Liver (tissue), 10 donors: ENCODE measurements at places on chromosomes 2 and 18.

DNA sequence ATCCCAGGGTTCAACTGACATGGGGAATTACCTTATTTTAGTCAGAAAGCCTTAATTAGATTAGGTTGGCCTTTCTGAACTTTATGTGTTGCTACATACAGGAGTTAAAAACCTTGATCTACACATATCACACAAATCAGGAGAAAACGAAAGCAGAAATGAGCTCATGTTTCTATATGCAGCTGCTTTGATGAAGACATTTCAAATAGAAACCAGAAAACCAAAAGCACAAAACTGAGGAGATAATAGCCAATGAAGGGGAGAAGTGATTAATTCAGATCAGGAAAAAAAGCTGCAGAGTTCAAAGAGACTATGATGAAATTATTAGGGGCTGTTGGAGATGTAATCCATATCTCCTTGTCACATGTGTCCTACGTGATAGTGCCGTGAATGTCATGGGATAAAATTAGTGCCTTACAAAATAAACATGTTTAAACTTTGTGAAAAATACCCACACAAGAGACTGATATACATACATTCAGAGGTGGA lies 255.0 kb downstream of the CAMKMT start:
- no peak for DNase-seq

GRCh38 chr2:100038011-100038410 lies 104.4 kb downstream of the AFF3 start:
- no peak for DNase-seq

GRCh38 chr18:59387687-59388565 lies 28.9 kb upstream of the LMAN1 start:
- no peak for DNase-seq

DNA sequence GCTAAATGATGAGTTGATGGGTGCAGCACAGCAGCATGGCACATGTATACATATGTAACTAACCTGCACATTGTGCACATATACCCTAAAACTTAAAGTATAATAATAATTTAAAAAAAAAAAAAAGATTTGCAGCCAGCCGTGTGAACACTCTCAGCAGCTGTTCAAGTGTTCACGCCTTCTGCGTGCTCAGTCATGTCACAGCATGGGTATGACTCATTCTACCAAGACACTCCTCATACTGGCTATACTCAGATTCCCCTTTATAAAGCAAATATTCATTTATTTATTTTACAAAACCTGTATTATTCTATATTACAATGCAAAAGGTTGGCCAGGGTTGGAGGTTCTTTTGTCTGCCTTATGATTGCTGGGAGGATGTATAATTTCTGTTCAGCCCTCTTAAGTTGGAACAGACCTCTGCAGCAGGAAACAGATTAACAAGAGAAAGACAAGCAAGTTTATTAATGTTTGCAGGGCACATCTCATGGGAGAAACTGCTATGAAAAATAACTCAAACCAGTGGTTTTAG lies 1230.6 kb upstream of the CHAC2 start:
- DNase-seq = no peak

- peak; percentile 79 for DNase-seq
These were observed at the start of gene BIN1 for GRCh38 chr2:127106991-127107621. Gene BIN1 (minus strand): TSS chr2:127107154. CDS start chr2:127106943, 211 bp downstream.

DNA sequence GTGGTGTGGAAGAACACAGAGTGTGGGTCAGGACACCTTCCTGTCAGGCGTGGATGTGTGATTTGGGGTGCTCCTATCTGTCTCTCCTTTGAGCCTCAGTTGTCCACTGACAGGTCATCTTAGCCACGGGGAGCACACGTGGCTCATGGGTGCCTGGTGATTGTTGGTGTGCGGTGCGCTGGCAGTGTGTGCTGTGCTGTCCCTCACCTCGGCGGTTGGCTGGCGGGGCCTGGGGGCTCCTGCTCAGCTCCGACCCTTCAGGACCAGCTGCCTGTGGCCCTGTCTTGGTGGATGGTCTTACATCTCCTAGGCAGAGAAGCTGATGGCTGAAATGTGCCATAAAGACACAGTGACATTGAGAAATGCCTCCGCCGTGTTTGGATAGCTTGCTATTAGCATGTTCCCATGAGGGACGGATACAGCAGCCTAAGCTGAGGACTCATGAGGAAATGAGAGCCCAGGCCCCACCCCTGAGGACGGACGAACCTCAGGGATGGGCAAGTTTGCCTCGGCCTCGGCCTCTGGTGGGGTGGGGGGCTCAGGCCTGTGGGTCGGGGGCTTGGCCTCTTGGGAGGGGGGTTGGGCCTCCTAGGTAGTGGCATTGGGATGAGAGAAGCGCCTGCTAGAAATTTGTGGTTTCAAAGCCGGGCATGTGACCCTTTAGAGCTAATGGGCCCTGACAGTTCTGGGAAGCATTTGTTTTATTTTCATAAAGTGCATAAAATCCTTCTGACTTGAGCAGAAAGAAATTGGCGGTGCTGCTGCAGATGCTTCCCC lies 20.3 kb upstream of the ASB1 start:
- no peak for DNase-seq

- no peak for DNase-seq
These were observed 66.5 kb downstream of the MBP start for GRCh38 chr18:77066101-77066500.

DNA sequence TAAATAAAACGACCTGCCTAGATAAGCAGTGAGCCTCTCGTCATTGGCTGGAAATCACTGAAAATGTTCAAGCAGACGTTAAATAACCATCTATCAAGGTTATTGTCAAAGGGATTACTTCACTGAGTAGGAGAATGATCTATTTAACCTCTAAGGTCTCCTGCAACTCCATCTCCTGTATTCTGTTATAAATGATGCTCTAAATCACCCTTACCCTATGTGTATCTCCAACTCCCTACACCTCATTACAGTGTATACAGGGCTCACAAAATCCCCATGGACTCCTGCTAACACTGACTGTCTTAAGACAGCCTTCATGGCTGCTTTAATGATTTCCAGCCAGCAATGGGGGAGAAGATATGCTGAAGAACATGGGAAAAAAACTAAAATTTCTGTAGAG lies 31.0 kb upstream of the BBS5 start:
- DNase-seq = no peak

- DNase-seq = no peak
These were observed 30.5 kb upstream of the SGPP2 start for GRCh38 chr2:222393733-222394267.

GRCh38 chr2:46075848-46076247 lies 221.4 kb upstream of the EPAS1 start:
- no peak for DNase-seq

- DNase-seq = no peak
These were observed 380.4 kb upstream of the POU3F3 start for GRCh38 chr2:104473546-104473945.

GRCh38 chr2:186634701-186635100 lies 44.8 kb downstream of the ITGAV start:
- no peak for DNase-seq
